ENCODE measurements at places on chromosomes 5 and 9. TPM values are rescaled to one million over a fixed set of nuclear protein-coding genes. Genes with fewer than 3 reads are reported as not detected.

SPINK4 gene
- not detected for total RNA-seq

PCDHGC5 gene
- 2.9 TPM for total RNA-seq

PTGES2 gene
- 141 TPM for total RNA-seq

SLC6A7 gene
- total RNA-seq = not detected

GRCh38 chr5:81626524-81626923 is 124.4 kb downstream of the SSBP2 start:
- DNase-seq = no peak

GRCh38 chr9:76650692-76651091 is 113.5 kb upstream of the PCA3 start:
- DNase-seq = no peak

- DNase-seq = no peak
Measured at GRCh38 chr5:179613460-179614071, 9.9 kb downstream of the HNRNPH1 start.

DNA sequence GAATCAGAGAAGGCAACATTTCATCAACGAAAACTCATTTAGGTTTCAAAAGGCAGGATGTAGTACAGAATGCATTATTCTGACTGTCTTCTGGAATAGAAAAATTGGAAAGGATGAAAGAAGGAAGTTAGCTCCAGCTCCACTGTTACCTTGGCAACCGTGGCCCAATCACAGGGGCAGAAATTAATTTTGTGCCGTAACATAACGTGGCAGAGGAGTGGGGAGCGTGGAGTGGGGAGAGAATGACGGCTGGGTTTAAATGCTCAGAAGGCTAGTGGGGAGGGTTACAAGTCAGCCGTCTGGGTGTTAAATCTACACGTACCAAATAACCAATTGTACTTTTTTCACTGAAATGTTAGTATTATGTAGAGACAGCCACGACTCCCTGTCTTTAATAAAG is 32.3 kb upstream of the EQTN start:
- DNase-seq = no peak

GRCh38 chr5:67528953-67529352 is 332.4 kb upstream of the CD180 start:
- DNase-seq = no peak

DNA sequence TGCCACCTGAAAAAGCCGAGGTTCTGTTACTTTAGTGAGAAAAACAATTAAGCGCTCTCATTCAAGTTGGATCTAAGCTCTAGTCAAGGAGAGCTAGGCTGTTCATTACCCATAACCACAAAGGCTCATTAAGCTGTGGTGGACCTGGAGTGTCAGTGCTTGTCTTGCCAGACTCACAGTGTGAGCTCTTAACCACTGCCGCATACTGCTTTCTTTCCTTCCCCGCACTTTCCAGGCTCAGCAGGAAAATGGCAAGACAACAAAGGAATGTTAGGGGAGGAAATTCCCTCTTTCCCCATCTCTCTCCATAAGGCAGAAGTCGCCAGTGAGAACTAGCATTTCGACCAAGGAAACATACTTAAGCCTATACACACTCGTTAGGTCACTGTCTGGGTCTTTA is 467.3 kb downstream of the ENC1 start:
- no peak for DNase-seq

DNA sequence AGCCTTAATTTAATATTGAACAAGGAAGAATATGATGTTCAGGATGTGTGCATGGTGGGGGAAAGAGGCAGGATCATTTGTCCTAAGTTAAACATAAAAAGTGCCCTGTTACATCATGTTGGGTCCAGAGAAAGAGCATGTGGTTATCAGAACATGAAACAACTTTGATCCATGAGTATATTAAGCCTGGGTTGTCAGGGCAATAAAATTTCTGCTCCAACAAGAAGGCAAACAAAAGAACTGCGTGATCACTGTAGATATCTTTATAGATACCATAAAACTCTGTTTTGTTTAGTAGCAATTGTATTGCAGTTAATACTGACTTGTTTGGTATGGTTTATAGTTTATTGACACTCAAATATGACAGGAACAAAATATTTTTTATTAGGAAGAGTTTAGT is 35.2 kb downstream of the PCA3 start:
- DNase-seq = no peak

GRCh38 chr5:67453111-67453905 is 256.7 kb upstream of the CD180 start:
- no peak for DNase-seq

- DNase-seq = peak; percentile 82
Measured at GRCh38 chr5:150412319-150413175, at the start of gene CD74. CD74 (minus strand) TSS chr5:150412910; CDS start chr5:150412749, 161 bp downstream.

Data from left ventricle myocardium inferior (tissue), 1 donor.